Lung microvascular endothelial cell (primary cell): ENCODE measurements at places on chromosomes 5 and 9. TPM values are rescaled to one million over a fixed set of nuclear protein-coding genes. Genes with fewer than 3 reads are reported as not detected.

The PTGER4 gene
- 5.2 and 7.6 TPM in 2 replicates for total RNA-seq

The TMEM232 gene
- total RNA-seq = 0.20 and 0.44 TPM in 2 replicates

- no peak for DNase-seq
These were observed 93.1 kb upstream of the FTMT start for GRCh38 chr5:121758615-121759014.

The SPINK13 gene
- total RNA-seq = not detected in 2 replicates

- DNase-seq = peak; percentile 74
These were observed 7.8 kb upstream of the CLTB start for GRCh38 chr5:176424181-176424580.

DNA sequence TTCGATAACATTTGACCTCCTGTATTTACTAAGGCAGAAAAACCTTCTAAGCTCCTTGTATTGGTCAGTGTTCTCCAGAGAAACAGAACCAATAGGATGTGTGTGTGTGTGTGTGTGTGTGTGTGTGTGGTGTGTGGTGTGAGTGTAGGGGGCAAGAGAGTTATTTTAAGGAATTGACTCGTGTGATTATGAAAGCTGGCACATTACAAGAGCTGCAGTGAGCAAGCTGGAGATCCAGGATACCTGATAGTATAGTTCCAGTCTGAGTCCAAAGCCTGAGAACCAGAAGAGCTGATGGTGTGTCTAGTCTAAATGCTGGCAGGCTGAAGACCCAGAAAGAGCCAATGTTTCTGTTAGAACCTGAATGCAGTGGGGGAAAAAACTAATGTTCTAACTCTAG, 21.2 kb upstream of the PIK3R1 start:
- DNase-seq = no peak

The AQP7 gene
- total RNA-seq = not detected in 2 replicates

DNA sequence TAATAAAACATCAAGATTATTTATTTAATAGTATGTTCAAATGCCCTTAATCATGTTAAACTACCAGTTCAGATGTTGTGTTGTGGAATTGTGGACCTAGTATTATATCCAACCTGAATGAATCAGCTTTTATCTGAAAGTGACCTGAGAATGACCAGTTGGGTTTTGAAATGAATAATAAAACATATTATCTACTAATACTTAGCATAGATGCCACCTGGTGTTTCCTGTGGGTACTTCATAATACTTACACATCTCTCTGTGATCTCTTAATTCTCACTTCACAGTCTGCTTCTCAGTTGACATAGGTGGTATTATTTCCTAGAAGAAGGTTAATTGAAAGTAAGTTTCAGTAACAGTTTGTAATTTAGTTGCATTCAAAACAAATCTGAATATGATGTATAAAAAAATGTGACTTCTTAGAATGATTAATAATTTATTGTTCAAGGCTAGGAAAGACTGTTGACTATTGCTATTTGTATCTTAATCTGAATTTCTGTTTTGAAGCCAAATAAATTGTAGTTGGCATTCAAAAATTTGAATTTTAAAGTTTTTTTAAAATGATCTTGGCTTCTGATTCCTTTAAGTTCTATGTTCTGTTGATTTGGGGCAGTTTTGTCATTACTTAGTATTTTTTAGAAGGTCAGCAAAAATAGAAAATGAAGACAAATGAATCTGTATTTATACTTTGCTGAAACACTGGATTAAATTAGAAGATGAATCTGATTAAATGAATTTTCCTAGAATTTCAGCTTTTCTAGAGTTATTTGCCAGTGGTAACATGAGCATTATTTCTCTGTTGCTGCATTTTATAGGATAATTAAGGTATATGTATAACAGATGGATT, 48.2 kb downstream of the KIF2A start:
- peak; percentile 85 for DNase-seq

DNA sequence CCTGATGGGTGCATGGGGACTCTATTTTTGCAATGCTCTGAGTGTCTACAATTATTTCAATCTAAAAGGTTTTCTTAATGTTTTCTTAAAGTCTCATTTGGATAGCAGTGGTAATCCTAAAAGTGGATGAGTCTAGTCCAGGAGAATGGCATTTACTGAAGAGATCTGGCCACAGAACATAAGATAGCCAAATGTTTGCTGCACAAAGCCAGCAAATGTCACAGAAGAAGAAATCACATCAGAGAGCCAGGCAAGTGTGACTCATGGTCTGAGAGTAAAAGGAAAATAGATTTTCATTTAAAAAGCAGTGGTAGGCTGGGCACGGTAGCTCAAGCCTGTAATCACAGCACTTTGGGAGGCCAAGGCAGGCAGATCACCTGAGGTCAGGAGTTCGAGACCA, 352.7 kb upstream of the GRAMD2B start:
- no peak for DNase-seq

The G3BP1 gene
- total RNA-seq = 99.2 and 158 TPM in 2 replicates

- no peak for DNase-seq
These were observed 14.0 kb downstream of the NFX1 start for GRCh38 chr9:33304362-33304761.

DNA sequence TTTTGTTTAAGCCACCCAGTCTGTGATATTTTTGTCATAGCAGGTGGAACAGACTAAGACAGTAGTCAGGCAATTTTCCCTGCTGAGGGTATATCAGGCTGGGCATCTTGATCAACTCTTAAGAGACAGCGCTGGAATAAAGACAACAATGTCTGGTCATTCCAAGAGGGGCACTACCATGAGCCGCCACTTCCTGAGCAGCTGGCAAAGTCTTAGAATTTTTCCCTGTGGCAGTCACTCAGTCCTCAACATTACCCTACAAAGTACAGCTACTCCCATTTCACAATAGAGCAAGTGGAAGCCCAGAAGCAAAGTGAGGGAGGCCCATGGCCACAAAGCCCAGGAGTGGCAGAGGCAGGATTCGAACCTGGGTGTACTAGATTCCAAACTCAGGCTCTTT, 74.8 kb downstream of the SH3PXD2B start:
- DNase-seq = no peak

GRCh38 chr5:12691330-12691729, 787.1 kb upstream of the CTNND2 start:
- no peak for DNase-seq

- DNase-seq = no peak
These were observed 8.1 kb upstream of the RNU6ATAC start for GRCh38 chr9:134172198-134173126.
